ENCODE measurements at places on chromosomes 2 and 18.

DNA sequence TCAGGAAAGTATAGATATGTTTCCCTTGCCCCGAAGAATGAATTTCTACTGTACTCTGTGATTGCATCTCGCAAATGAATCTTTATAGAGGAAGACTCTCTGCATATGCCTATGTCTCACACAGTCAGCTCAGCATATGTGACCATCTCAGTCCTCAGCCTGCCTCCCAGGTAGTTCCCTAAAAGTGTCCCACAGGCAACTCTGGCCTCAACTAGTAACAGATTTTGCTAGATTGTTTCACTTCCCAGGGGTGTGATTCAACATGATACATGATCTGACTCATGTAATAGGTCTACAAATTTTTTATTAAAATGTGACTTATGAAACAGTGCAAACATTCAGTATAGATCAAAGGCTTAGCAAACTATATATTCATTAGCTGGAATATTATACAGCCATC lies 296.6 kb upstream of the CRIM1 start:
- DNase-seq, result no peak
- no peak overlapping the region for H3K4me3 ChIP-seq
- H3K27ac ChIP-seq, result no peak overlapping the region

DNA sequence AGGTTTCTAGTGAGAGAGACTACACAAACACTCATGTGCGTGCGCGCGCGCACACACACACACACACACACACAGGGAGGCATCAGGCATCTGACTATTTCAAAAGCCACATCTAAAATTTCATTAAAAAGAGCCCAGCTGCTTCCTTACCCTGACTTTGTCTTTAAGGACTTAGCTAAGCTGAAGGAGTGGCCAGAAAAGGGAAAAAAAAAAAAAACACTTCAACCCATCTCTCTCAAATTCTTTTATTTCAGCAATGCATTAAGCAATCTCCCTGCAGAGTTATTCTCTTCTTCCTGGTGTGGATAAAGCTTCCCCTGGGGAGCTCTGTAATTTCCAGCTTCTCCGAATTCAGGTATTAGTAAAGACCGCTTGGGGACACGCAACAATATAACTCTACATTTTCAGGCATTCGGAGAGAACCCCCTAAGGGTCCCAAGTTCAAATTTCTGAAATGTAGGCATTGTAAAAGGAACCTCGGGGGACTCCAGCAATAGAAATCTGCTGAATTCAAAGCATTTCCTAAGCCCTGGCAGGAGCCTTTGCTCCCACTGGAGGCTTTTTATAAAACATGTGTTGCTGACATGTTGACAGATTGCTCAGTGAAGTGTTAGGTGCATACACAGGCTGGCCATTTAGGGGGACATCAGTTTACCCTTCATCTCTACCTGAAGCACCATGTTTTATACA lies 67.0 kb downstream of the ZNF521 start:
- no peaks in the 10 kb centered on the region for H3K36me3 ChIP-seq
- H3K4me3 ChIP-seq, result no peak overlapping the region
- no peak for DNase-seq
- H3K27me3 ChIP-seq, result no peaks in the 10 kb centered on the region
- peaks cover 2% of the 10 kb centered on the region for H3K4me1 ChIP-seq
- no peak overlapping the region for H3K27ac ChIP-seq

- H3K4me3 ChIP-seq, result no peak overlapping the region
- no peaks in the 10 kb centered on the region for H3K4me1 ChIP-seq
- no peak for DNase-seq
- no peaks in the 10 kb centered on the region for H3K36me3 ChIP-seq
- H3K27ac ChIP-seq, result no peak overlapping the region
- no peaks in the 10 kb centered on the region for H3K27me3 ChIP-seq
Observed at GRCh38 chr2:142136571-142136970, 5.8 kb upstream of the LRP1B start.

- H3K4me1 ChIP-seq, result no peaks in the 10 kb centered on the region
- no peak overlapping the region for H3K4me3 ChIP-seq
- no peak for DNase-seq
- no peaks in the 10 kb centered on the region for H3K36me3 ChIP-seq
Observed at GRCh38 chr2:48717846-48718245, 37.7 kb downstream of the LHCGR start.

DNA sequence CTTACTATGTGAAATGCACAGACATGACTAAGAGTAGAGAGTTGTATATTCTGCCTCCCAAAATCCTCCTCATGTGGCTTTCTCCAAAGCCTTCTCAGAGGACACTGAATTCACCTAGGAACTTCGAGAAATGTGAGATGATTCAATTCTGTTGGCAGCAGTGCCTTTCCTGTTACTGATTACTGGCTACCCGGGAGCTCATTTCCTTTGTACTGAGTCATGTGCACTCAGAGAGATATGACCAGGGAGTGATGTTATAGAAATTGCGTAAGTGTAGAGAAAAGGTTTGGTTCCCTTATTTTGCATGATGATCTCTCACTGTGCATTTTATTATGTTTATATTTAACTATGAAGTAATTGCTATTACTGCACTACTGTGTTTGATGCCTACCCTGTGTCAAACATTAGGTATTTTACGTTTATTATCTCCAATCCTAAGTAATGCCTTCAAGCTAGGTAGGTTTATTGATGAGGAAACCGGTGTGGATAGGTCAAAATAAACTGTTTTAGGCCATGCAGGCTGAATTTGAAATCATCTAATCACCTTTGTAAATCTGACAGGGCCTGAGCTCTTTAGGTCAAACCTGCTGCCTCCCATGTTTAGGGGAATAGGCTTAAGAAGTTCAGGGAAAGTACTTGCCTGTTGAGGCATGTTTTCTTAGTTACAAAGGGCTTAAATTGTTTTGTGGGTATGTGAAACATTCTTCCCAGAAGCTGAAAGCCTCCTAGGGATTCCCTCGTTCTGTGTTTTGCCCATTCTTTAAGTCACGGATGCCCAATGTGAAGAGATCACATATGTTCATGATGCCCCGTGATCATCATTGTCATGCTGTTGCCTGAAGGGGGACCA lies 86.8 kb downstream of the FMNL2 start:
- peaks cover 28% of the 10 kb centered on the region for H3K27me3 ChIP-seq
- no peak for DNase-seq
- no peak overlapping the region for H3K4me3 ChIP-seq
- H3K36me3 ChIP-seq, result no peaks in the 10 kb centered on the region
- no peak overlapping the region for H3K27ac ChIP-seq

GRCh38 chr18:13613099-13613498 lies 113.3 kb downstream of the FAM210A start:
- DNase-seq, result no peak
- no peaks in the 10 kb centered on the region for H3K36me3 ChIP-seq
- H3K4me1 ChIP-seq, result peaks cover 67% of the 10 kb centered on the region
- H3K4me3 ChIP-seq, result peak overlapping the region; percentile 94

DNA sequence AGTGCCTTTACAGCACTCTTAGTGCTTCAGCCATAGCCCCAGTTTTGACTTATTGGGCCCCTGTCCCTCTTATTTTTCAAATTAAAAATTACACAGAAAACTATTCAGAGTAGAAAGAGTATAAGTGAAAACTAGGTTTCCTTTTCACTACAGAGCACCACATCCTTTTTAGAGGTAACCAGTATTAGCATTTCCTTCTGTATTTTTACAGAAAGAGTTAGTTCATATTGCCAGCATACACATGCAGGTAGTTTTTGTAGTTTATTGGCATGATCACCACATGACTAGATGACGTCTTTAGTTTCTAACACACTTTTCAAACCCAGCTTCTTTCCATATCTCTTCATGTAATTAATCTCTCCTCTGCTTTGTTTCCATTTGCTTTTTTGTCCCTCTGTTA lies 66.4 kb downstream of the UBE2E3 start:
- no peak for DNase-seq
- H3K27me3 ChIP-seq, result no peaks in the 10 kb centered on the region
- H3K36me3 ChIP-seq, result no peaks in the 10 kb centered on the region
- H3K27ac ChIP-seq, result no peak overlapping the region
- no peak overlapping the region for H3K4me3 ChIP-seq
- H3K4me1 ChIP-seq, result peaks cover 15% of the 10 kb centered on the region

- H3K27me3 ChIP-seq, result peaks cover 6% of the 10 kb centered on the region
- no peaks in the 10 kb centered on the region for H3K4me1 ChIP-seq
- H3K27ac ChIP-seq, result no peak overlapping the region
- DNase-seq, result no peak
- H3K4me3 ChIP-seq, result no peak overlapping the region
Observed at GRCh38 chr2:162210385-162210784, 32.9 kb downstream of the FAP start.

DNA sequence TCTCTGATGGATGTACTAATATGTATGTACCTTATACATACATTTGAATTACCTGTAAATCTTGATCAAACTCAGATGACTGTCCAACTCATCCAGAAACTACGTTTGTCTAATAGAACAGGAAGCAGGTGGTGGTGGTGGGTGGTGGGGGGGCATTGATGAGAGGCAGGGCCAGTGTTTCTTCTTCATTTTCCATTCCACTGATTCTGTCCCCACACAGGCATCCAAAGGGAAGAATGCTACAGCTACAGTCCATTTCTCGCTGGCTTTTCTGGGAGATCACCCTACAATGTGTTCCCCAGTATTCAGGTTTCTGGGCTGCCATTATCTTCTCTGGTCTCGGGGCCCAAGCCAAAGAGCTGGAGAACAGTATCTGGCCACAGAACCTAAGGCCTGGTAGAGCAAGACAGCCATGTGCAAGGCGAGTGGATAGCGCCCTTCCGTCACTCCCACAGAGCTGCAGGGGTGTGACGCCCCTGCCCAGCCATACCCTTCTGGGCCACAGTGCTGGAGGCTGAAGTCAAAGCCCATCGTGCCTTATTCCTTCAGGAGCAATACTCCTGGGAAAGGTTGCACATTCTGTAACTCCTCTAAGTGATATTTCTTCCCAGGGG lies 54.5 kb downstream of the BCL11A start:
- no peak overlapping the region for H3K27ac ChIP-seq
- H3K36me3 ChIP-seq, result no peaks in the 10 kb centered on the region
- peaks cover 31% of the 10 kb centered on the region for H3K27me3 ChIP-seq
- DNase-seq, result no peak

GRCh38 chr2:162574615-162575452 lies 230.9 kb downstream of the GCA start:
- H3K27me3 ChIP-seq, result no peaks in the 10 kb centered on the region
- DNase-seq, result no peak
- no peaks in the 10 kb centered on the region for H3K36me3 ChIP-seq
- H3K4me1 ChIP-seq, result no peaks in the 10 kb centered on the region

DNA sequence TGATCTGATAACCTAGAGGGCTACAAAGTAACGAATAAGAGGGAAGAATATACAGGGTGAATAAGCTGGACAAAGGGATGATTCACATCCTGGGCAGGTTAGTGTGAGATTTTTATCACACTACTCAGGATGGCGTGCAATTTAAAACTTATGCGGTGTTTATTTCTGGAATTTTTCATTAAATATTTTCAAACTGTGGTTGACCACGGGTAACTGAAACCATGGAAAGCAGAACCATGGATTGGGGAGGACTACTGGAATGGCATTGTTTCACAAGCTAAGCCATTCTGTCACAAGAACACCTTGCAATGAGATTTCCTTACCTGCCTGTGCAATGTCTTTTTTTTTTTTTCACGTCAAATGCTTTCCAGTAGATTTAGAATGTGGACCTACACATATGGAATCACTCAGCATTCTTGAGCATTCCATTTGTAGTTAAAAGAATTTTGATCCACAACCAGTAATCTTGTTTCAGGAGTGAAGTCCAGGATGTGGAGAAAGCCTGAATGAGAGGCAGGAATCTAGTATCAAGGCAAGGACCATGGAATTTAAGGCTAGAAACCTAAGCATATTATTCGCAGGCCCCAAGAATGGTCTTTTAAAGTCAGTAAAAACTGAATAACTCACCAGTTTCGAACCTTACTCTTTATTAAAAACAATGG lies 8.0 kb upstream of the CDK15 start:
- no peak for DNase-seq
- no peak overlapping the region for H3K4me3 ChIP-seq
- H3K27ac ChIP-seq, result no peak overlapping the region
- H3K4me1 ChIP-seq, result no peaks in the 10 kb centered on the region
- peaks cover 4% of the 10 kb centered on the region for H3K36me3 ChIP-seq
